ENCODE measurements at places on chromosomes 5 and 9.
A peak's percentile ranks its signal among the peaks of the same experiment; 100 is the strongest.

DNA sequence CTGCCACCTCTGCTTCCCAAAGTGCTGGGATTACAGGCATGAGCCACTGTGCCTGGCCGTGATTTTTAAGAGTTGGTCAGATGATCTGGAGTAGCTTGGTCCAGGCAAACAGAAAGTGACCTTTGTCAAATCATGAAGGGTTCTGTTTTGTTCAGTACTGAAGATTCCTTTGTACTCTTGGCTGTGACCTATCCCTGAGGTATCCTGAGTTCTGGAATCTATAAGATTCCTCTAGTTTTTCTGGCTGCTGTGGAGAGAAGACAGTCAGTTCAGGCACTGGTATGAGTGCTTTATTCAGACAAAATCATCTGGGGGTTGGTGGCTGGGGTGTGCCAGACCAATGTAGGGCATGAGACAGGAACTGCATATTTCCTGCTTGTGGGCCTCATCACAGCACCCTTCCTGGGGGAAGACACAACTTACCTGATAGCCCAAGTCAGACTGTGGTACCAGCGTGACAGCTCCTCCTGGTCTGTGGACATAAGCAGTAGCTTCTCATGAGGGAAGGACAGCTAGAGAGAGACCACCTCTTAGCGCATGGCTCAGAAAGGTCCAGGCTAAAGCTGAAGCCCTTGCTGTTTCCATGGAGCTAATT is 3.1 kb downstream of the ARHGEF39 start:
- DNase-seq, result no peak

DNA sequence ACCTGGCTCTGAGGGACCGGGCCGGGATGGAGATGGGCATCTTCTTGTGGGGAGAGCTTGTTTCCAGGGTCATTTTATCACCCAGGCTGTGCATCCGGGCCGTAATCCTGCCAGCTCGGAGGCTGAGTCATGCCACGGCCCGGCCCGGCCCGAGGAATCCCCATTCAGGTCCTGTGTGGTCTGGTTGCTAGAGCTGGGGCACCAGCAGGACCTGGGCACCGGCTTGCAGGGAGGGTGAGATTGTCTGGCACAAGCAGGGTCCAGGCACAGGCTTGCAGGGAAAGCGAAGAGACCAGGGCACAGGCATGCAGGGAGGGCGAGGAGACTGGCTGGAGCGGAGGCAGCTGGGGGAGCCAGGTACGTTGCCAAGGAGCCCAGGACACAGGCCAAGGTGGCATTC is 106.8 kb downstream of the RXRA start:
- DNase-seq, result no peak

DNA sequence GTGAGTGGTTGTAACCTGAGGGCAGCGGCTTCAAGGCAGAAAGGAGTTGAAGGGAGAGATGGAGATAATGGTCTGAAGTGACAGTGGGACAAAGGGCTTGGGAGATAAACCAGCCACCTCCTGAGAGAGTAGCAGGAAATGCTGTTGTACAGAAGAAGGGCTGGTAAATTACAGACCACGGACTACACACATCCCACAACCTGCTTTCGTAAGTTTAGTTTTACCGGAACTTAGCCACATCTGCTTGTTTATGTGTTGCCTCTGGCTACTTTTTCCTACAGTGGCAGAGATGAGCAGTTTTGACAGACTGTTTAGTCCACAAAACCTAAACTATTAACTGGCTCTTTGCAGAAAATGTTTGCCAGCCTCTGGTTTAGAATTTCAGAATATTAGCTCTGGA is 269.5 kb downstream of the ARHGEF28 start:
- DNase-seq, result no peak

DNA sequence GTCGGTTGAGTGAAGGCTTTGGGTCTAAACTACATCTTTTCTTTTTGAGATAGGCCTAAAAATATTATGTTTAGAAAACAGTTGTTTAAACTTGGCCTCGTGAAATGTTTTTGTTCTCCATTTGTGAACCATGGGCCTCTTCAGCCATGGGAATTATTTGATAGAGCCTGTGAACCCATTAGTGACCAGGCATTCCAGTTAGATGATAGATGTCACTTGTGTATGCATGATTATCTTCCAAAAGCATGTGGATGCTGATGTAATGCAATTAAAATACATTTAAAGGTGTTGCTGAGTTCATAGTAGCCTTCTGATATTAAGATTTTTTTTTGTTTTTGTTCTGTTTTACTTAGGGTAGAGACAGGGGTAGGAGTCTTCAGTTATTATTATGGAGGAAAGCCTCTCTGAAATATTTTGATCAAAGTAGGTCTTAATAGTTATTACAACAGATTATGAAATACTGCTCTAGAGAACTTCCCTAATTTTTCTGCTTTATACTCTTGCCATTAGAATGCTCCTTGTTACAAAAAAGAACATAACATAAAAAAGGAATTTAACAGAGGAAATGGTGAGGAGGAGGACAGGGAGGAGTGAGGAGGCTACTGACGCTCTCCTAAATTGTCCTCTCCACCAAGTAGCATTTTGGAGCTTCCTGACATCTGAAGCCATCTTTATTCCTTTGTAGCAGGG is 32.9 kb downstream of the CPEB4 start:
- no peak for DNase-seq

- DNase-seq, result no peak
Observed at GRCh38 chr5:56587381-56588130, 227.8 kb upstream of the MAP3K1 start.

GRCh38 chr5:91281401-91281800 is 101.7 kb downstream of the ARRDC3 start:
- no peak for DNase-seq

DNA sequence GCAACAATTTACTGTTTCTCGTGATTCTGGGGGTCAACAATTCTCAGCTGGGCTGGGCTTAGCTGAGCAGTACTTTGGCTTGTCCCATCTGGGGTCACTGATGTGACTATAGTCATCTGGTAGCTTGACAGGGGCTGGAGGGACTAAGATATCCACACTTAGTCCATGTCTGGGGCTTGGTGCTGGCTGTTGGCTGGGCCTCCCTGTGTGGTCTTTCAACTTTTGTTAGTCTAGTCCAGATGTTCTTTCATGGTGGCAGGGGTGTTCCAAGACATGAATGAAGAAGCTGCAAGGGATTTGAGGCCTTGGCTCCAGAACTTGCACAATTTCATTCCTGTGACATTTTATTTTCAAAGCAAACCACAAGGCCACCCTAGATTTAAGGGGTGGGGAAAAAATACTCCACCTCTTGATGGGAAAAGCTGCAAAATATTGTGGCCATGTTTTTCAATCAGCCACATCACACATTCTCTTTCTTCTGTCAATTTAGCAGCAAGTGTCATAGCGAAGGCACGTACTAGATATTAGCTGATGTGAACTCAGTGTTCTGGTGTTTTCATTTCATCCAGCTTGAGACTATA is 59.2 kb downstream of the TSSK1B start:
- DNase-seq, result no peak

DNA sequence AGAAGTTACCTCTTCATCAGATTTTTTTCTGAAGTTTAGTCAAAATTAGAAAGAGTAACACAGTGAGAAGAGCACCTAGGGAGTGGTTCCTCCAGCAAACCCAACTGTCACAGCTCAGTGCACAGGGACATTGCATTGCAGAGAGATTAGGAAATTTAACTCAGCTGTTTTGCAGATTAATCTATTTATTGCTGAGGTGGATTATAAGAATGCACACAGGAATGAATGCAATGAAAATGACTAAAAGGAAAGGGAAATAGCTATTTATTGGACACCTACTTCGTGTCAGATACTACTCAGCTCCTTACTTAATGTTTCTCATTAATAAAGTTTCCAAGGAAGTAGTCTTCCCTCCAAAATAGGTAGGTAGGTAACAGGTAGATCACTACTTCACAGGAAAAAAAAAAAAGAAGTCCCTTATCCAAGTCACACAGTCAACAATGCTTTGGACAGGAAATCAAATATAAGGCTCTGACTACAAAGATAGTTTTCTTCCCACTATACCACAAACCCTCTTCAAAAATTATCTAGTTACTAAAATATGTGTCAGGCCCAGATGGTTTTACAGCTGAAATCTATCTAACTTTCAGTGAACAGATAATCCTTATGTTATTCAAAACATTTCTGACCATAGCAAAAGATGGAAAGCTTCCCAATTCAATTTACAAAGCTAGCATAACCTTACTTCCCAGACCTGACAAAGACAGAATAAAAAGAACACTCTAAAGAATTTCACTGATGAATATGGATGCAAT is 442.2 kb upstream of the MPDZ start:
- no peak for DNase-seq

GRCh38 chr9:33249087-33249658 is 9.2 kb downstream of the SPINK4 start:
- DNase-seq, result no peak

DNA sequence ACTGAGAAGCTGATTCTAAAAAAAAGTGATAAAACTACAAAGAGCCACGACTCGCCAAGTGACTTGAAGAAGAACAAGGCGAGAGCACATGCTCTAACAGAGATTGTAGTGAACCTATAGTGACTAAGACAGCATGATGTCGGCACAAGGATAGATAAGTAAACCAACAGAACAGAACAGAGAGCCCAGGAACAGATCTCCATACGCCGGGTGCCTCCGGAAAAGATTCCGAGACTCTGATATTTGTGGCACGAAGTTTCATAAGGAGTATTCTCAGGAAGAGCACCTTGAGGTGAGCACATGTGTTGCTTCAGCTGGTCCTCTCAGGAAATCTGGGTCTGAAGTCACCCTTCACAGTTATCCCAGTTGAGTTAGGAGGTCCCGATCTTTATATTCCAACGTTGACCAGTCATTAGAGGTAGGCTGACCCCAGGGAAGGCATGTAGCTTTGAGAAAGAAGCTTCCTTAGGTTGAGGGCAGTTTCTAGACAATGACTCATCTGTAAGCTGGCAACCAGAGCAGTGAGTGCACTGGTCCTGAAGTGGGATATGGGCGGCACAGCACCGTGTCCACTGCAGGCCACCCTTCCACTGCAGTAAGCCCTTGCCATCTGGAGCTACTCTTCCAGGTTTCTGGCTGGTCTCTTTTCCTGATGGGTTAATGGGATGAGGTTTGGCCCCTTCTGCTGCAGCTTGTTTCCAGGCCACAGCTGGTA is 13.6 kb upstream of the CLK4 start:
- DNase-seq, result no peak

GRCh38 chr5:71471193-71471592 is 15.7 kb downstream of the BDP1 start:
- DNase-seq, result no peak

DNA sequence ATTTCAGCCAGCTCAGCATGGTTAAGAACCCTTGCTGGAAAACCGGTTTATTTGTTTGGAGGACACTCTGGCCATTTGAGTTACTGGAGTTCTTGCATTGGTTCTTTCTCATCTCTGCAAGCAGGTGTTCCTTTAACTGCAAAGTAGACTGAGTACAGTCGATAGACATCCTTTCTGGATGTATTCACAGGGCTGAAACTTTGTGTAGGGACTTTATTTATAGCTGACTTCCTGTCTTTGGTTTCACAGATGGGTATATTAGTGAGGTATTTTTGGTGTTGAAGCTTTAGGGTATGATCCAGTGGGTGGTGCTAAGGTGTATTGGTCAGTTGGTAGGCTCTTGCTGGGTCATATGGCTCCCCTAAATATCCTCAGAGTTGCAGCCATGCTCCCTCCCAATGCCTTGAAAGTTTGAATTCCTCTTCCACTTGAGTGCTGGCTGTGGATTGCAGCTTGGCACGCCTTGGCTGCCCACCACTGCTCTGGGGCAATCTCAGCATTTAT is 666.0 kb upstream of the COX7C start:
- no peak for DNase-seq

- DNase-seq, result peak; percentile 45
Observed at GRCh38 chr9:95167998-95168397, 149.5 kb downstream of the FANCC start.

DNA sequence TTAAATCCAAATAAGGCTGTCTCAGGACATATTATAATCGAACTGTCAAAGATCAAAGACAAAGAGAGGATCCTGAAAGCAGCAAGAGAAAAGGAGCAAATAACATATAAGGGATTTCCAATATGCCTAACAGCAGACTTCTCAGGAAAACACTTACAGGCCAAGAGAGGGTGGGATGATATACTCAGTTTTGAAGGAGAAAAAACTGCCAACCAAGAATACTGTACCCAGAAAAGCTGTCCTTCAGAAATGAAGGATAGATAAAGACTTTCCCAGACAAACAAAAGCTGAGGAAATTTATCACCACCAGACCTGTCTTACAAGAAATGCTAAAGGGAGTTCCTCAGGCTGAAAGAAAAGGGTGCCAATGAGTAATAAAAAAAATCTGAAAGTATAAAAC is 16.0 kb downstream of the EGFLAM start:
- DNase-seq, result no peak

DNA sequence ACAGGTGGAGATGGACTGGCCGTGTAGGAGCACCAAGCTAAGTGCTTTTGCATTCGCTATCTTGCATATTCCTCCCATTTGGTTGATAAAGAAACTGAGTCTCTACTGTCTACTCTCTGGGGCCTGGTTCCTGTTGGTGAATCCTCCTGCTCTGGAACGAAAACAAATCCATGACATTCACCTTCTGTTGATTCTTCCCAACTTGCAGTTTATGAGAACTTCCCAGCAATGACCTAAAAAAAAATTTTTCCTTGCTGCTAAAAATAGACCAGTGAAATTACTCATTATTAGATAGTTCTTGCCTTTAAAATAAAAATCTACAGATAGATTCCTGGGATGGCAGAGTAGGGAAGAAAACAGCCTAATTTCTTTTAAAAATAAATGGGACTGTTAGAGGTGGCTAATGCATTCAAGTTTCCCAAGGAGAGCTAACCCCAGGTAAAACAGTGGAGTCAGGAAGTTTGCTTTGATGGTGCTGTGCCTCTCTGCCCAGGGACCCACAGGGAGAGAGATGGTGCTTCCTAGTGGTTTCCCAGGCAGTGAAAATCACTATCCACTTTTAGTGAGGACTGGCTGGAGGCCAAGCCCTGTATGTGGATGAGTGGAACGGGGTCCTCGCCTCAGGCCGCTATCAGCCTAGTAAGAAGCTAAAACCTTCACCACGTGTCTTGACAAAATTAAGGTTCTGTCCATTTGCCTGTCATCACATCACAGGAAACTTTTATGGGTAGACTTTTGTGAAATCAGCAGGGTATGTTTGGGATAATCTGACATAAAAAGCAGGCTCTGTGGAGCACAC is 68.4 kb upstream of the NR3C1 start:
- DNase-seq, result no peak

DNA sequence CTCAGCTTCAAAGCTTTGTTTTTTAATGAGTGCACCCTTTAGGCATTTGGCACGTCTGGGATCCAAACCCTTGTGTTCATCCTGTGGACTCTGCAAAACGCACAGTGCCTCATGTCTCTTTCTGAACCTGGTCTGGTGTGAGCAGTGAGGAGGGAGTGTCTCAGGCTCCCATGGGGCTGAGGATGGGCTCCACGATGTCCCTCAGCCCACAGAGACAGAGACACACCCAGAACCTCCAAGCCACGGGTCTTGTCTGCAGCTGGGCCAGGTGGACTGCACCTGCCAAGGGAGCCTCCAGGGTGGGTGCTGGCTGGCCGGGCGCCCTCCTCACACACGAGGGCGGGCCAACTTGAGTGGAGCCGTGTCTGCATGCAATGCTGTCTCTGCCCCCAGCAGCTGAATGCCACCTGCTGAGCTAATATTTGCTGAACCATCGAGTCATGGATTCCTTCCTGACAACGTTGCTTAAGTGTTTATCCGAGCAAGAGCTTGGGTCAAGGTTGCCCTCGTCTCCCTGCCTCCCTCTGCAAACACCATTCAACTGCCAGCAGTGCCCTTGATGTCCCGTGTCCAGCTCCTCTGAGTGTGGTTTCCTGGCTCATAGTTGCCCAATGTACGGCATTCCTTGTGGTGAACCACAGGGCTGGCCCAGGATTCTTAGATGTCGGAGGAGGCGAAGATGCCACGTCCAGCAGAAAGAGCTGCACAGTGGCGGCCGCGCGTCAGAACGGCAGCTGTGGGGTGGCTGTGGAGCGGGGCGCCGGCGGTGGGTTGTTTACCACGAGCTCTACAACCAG is 31.4 kb upstream of the LPCAT1 start:
- no peak for DNase-seq

GRCh38 chr5:39058178-39058921 is 15.8 kb downstream of the RICTOR start:
- DNase-seq, result no peak
